Neuronal stem cell (in vitro differentiated cells): ENCODE measurements at places on chromosomes 11 and 22.

GRCh38 chr11:17637901-17638300, 81.5 kb upstream of the MYOD1 start:
- DNase-seq: no peak

DNA sequence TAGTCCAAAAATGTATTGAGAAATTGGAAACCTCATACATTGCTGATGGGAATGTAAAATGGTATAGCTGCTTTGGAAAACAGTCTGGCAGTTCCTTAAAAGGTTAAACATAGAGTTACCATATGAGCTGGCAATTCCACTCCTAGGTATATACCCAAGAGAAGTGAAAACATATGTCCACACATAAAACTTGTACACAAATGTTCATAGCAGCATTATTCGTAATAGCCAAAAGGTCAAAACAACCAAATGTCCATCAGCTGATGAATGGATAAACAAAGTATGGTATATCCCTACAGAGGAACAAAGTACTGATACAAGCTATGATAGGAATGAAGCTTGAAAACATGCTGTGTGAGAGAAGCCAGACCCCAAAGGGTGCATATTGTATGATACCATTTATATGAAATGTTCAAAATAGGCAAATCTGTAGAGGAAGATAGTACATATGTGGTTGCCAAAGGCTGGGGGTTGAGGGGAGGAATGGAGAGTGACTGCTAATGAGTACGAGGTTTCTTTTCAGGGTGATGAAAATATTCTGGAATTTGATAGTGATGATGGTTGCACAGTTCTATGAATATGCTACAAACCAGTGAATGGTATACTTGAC, 85.8 kb downstream of the ZBTB16 start:
- no peak for DNase-seq

- no peak for DNase-seq
Observed at GRCh38 chr11:77345621-77346020, 44.1 kb upstream of the GDPD4 start.

DNA sequence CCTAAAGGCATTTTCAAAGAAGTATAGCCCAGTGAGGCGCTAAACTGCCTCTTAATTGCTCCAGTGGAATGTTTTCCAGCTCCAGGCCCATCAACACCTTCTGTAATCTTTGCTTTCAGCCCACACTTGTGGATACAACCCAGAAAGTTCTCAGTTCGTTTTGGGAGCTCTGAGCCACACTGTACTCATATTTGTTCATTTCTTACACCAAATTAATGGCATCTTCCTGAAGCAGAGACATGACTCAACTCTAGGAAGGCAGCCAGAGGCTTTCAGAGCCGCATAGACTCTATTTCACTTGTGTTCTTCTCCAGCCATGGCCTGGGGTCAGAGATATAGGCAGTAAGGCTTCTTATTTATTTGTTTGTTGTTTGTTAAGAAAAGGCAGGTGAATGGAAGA, 175.5 kb upstream of the NCAM1 start:
- DNase-seq: no peak

- no peak for DNase-seq
Observed at GRCh38 chr11:73306977-73307322, 1.1 kb upstream of the ARHGEF17 start.

- no peak for DNase-seq
Observed at GRCh38 chr22:32246166-32246565, 9.0 kb downstream of the SLC5A4 start.

GRCh38 chr11:71429701-71430100, 18.5 kb downstream of the DHCR7 start:
- DNase-seq: no peak

GRCh38 chr11:130088919-130089673, 19.4 kb downstream of the APLP2 start:
- DNase-seq: no peak

DNA sequence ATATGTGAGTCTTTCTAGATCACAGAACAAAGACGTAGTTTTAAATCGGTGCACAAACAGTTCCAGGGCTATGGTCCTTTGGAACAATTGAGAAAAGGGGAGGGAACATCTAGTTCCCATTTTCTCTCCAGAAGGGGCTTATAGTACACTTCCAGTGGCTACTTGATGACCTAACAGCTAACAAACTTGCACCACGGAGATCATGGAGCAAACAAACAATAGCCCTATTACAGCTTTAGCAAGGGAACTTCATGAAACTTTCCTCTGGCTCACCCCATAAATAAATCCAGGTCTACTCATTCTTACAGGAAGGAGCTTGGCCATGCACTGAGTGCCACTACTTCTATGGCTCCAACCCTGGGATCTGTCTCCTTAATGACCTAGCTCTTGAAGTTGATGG, 8.3 kb upstream of the FOLR2 start:
- DNase-seq: no peak

DNA sequence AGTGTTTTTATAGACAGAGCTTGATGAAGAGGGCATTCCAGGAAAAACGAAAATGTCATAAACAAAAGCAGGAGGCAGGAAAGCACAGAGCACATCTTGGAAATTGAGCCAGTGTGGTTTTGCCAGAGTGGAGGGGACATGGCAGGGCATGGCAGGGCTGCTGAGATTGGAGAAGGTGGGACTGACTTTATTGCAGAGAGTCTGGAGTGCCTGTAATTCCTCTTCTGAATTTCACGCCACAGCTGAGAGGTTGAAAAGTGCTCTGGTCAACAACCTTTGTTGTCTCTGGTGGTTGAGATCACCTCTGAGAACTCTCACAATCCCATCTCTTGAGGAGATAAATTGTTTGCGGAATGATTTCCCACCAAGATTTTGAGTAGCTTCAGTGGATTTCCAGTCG, 16.4 kb downstream of the SLC5A1 start:
- no peak for DNase-seq

GRCh38 chr11:76302996-76303395, 77.9 kb downstream of the THAP12 start:
- no peak for DNase-seq

DNA sequence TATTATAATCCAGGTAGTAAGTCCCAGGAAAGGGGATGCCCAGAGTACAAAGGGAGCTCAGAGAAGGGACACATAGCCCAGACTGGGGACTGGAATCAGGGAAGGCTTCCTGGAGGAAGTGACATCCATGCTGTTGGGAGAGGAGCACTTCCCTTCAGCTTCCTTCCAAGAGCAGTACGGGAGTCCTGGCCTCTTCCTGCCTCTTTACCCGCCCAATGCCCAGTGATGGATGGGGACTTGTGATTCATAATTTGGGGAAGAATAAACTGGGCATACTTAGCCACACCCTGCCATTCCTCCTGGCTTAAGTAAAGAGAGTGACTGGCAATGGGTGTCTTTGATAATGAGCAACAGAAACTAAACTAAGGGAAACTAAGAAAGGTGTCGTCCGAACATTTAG, 11.5 kb downstream of the C11orf91 start:
- DNase-seq: no peak

DNA sequence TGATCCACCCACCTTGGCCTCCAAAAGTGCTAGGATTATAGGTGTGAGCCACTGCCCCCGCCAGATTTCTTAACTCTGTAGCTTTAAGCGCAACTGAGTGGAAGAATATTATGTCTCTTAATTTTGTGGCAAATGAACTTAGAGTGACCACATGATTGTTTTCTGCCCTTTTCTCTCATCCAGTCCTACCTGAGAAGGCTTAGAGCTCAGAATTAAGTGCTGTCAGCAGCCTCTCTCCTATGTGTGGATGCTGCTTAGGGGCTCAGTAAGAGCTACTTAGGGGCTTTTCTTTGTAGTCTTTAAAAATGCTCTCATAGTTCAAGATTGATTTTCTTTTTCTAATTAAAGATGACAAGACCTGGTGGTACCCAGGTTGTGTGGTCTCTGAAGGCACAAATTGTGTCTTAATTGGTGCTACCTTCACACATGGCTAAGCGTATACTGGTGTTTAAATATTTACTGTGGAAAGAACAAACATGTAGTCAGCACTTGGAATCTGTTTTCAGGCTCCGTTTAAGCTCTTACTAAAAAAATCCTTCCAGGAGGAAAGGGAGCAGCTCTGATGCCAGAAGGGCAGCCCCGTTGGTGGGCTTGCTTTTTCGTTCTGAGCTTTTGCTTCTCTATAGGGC, 59.3 kb downstream of the DEPDC5 start:
- DNase-seq: no peak

DNA sequence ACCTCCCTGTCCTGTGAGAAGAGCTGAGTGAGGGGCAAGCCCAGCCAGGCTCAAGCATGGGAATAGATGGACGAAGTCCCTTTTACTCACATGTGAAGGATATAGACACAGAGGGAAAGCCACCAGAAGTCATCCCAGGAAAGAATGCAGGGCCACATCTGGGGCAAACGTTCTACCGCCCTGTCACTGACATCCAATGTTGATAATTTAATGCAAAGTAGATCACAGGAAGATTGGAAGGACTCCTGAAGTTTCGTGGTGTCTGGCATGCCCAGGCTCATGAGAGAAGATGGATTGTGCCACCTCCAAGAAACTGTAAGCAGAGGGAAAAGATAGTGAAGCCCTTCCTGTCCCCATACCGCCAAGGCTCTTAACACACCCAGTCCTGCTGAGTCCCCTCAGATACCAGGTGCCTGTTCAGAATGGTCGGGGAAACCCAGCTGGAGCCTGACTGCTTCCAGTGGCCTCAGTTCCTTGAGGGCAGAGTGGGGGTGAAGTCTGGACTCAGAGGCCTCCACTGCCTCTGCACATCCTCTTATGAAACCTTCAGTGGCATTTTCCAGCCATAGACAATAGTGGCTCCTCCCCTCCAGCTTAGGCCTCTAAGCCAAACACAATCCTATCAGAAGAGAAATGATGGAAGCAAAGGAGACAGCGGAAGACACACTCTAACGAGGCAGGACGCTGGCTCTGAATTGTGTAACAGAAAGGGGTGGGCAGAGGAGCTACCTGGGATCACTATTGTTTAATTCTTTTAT, 7.5 kb upstream of the STK33 start:
- no peak for DNase-seq
